ENCODE measurements at places on chromosomes 6 and 20.

DNA sequence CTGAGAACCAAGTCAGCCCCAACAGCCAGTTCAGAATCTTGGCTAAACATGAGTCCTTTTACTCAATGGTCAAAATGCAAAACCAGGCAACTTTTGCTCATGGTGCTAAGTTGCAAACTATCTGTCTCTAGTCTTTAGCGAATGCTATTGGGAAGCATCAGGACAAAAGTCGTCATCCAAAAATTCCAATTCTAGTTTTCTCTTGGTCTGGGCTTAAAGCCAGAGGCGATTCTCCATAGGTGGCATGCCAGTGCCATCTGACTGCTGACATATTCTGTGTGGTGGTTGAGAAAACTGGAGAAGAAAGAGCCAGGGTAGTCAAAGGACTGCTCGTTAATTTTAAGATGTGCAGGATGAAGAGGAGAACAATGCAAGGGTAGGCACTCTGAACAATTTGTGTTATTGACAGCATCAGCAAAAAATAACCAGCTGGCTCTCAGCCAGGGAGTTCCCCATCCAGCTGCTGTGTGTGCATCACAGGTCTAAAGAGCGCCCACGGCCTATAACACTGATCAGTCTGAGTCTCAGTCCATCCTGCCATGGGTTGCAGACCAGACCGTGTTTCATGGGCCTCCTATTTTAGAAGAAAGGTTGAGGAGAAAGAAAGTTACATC is 313.6 kb downstream of the ALDH8A1 start:
- peak; percentile 68 for DNase-seq

DNA sequence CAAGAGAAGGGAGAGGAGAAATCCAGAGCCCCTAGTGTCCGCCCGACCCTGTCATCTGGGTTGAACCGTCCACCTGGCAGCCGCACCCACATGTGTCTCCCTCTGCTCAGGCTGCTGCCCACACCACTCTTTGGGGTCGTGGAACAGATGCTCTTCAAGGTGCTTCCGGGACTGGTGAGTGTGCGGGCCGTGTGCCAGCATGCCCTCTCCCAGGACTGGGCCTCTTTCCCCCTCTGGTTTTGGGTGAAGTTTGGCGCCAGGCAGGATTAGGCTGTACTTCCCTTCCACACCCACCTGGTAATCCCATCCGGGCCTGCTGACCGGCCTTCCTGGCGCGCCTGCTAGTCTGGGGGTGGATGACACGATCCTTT is 7.9 kb downstream of the BPIFB3 start:
- DNase-seq: no peak

- no peak for DNase-seq
These were observed 110.5 kb downstream of the MANEA start for GRCh38 chr6:95687839-95688238.

- DNase-seq: no peak
These were observed 21.4 kb downstream of the C6orf15 start for GRCh38 chr6:31090973-31091364.

DNA sequence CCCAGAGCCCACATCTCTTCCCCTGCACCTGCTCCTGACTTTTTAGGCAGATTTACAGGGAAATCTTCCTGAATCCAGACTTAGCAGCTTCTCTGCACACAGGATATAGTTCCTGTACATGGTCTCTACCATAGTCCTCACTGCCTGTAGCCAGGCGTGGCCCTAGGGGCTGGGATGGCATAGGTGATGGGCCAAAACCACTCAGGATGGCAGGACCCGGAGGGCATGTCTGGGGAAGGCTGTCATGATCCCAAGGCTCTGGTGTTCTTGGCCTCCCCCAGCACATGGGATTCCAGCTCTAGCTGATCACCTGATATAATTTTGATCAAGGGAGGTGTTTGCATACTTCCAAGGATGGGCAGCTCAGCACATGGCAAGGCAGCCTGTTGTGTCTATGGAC is 58.0 kb downstream of the TOX2 start:
- DNase-seq: no peak

- DNase-seq: no peak
These were observed 42.3 kb upstream of the MRPS10 start for GRCh38 chr6:42259841-42260395.

GRCh38 chr20:39568109-39568508 is 606.0 kb downstream of the DHX35 start:
- DNase-seq: no peak

DNA sequence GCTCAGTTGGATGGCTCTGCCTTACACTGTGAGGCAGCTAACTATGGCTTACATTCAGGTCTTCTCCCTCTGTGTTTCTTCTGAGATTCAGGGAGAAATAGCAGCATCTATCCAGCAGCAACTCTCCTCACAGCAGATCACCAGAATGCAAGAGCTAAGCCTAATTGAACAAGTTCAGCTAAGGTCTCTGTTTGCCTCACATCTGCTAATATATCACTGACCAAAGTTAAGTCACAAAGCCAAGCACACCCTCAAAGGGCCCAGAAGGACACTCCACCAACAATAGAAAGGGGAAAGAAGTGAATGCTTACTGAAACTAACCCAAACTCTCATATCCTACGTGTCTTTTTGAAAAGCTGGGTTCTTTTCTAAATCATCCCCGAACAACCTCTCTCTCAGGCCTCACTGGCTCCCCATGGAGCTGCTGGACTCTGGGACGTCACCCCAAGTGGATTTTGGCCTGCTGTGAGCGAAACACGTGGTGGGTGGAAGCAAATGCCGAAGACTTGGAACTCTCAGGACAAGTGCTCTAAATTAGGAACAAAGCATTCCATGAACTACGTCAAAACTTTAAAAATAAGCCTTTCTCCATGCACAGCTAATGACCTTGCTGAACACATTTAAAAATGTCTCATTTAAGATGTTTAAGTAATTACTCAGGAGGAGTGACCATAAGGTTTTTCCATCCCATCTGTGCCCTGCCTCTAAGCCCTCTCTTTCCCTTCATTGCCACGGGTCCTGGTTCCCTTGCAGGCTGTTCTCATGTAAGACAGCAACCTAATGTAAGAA is 167.5 kb upstream of the PLCB4 start:
- no peak for DNase-seq

DNA sequence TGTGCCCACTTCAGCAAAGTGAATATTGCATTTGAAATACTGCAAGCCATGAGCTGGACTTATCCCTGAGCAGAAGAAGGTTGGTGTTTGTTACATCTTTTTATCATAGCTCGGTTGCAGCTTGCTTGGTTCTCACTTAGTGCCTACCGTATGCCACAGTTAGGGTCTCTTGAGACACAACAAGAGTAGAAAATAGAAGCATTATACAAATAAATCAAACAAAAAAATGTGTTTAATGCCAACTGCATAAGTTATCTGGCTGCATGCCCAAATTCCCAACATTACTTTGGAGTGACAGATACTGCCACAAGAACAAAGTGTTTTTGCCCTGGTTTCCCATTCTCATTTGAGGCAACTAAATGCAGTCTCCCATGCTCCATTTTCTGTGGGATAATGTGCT is 53.9 kb upstream of the LAMP5 start:
- no peak for DNase-seq

DNA sequence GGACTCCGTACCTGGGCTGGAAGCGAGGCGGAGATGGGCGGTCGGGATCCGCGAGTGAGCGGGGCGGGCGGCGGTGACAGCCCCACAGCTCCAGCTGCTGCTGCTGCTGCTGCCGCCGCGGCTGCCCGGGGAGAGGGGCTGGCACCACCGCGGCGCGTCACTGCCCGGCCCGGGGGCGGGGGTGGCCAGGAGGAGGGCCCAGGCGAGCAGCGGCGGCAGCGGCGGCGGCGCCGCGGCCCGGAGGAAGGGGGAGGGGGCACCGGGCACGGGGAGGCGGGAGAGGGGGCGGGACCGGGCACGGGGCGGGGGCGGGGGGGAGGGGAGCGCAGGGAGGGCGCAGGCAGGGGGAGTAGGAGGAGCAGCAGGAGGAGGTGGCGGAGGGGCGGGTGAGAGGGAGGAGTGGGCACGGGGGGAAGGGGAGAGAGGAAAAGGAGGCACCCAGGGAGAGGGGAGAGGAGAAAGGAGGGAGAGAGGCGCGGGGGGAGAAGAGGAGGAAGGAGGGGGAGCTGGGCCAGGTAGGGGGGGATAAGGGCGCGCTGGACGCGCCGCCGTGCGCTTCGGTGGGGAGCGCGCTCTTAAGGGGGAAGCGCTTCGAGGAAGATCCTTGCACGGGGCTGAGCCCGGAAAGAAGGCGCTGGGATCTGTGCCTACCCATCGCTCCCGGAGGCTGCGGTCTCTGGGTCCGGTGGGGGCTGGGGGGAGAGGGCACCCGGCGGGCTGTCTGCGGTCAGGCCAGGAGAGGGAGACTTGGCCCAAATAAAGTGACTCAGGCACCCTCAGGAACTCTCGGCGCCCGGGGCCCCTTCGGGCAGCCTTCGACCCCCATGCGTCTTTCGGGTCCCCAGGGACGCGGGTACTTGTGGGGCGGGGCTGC is 101.5 kb downstream of the NOL4L start:
- peak; percentile 49 for DNase-seq

GRCh38 chr20:24739746-24740145 is 209.3 kb upstream of the CST7 start:
- DNase-seq: no peak

- DNase-seq: no peak
These were observed 414.0 kb upstream of the OPRM1 start for GRCh38 chr6:153625089-153625488.

DNA sequence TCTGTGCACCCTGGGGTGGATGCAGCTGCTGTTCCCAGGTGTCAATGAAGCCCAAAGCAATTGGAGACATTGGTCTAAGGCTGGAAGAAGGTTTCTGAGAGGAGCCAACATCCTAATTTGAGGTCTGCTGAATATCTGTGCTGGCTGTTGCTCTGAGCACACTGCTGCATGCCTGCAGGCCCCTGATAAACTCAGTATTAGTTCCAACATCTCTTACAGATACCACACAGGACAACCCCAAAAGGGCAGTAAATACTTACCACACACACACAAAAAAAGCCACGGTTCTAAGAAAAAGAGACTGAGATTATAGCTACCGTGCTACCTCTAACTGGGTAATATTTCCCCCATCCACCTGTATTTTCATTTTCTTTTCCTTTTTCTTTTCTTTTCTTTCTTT is 164.3 kb upstream of the SOX4 start:
- DNase-seq: no peak

GRCh38 chr20:62918147-62918546 is 8.2 kb downstream of the DIDO1 start:
- DNase-seq: no peak

GRCh38 chr20:9574181-9574580 is 59.8 kb downstream of the LAMP5 start:
- no peak for DNase-seq

- no peak for DNase-seq
These were observed 80.1 kb upstream of the MARCKS start for GRCh38 chr6:113776998-113777397.

DNA sequence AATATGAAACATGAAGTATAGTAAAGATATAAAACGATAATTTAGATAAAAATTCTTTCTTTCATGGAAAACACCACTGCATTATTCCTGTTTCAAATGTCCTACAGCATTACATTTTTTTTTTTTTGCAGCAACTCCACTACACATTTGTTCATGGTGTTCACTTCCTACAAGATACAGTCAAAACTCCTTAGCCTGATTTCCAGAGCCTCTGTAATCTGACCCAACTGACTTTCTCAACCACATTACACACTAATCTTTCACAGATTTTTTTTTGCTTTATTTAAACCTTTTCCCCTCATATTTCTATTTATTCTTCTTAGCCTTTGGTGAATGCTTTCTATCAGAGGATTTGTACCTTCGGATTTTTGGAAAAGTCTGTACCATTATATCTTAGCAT is 176.5 kb upstream of the PDE7B start:
- no peak for DNase-seq
